ENCODE measurements at places on chromosomes 2 and 18.

DNA sequence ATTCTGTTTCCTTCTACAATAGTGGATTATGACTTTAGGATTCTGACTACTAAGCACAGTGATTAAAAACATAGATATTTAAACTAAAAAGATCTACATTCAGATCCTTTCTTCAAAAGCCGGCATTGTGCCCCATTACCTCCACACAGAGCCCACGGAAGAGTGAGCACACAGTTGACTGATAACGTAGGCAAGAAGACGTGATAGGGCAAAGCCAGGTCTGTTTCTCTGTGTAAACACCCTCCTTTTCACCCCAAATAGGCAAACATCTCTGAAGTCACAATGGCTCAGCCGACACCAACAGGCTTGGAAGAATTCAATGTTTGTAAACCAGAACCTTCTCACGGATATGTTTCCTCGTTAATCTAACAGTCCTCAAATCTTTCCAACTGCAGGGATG, 302.9 kb downstream of the CMPK2 start:
- DNase-seq = no peak

GRCh38 chr2:99939135-99939534, 203.3 kb downstream of the AFF3 start:
- DNase-seq = no peak

DNA sequence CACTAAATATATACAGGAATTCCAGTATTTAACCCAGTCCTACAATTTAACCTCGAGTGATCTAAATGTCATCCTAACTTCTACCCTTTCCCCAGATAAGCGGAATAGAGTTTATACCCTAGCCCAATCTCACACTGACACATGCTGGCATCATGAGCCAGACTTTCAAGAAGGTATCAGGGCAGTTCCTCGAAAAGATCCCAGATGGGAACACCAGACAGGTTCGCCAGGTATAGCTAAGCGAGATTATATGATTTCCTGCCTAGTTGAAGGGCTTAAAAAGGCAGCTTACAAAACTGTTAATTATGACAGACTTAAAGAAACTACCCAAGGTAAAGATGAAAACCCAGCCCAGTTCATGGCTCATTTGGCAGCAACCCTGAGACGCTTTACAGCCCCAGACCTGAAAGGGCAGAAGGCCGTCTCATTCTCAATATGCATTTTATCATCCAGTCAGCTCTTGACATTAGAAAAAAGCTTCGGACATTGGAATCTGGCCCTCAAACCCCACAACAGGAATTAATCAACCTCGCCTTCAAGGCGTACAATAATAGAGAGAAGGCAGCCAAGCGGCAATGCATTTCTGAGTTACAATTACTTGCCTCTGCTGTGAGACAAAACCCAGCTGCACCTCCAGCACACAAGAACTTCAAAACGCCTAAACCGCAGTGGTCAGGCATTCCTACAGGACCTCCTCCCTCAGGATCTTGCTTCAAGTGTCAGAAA, 668.2 kb upstream of the PKDCC start:
- DNase-seq = no peak

- DNase-seq = no peak
Measured at GRCh38 chr18:26656944-26657536, 108.7 kb upstream of the KCTD1 start.

- no peak for DNase-seq
Measured at GRCh38 chr2:241239552-241240202, 51.2 kb downstream of the ANO7 start.

- no peak for DNase-seq
Measured at GRCh38 chr2:11275910-11276309, 68.5 kb downstream of the ROCK2 start.

GRCh38 chr2:178280244-178280852, 86.0 kb downstream of the OSBPL6 start:
- DNase-seq = no peak

DNA sequence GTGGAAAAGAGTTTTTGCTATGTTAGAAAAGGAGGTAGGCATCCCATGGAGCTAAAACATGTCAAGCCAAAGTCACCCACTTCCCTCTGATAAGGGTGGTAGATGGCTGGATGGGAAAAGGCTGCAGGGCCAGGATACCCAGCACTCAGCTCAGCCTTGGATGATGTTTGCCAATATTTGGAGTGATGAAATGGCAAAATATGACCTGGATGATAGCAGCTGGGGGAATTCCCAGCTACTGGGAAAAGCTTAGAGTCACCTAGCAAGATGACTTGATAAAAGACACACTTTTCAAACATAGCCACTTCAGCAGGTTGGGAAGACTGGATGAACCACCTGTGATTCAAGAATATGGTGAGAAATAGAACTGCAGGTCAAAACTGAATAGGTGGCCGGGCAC, 10.1 kb downstream of the RFX8 start:
- DNase-seq = no peak

- DNase-seq = no peak
Measured at GRCh38 chr2:85746321-85747004, 7.3 kb upstream of the ATOH8 start.
